Brain pericyte (primary cell): ENCODE measurements at places on chromosomes 11 and 22.

DNA sequence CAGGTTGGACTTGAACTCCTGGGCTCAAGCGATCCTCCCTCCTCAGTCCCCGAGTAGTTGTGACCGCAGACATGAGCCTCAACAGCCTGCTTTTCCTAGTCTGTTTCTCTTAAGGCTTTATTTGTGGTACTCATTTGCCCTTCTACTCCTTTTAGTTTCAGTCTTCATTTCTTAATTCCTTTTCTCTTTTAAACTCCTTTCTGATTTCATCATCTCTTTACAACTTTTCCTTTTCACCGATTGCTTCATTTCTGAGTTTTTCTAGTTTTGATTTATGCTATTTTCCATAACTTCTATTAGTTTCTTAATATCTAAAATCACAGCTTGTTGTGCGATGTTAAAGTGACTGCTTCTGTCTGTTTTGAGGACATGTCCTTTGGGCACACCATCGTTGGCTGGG, 17.3 kb upstream of the MRGPRF start:
- no peak for DNase-seq

DNA sequence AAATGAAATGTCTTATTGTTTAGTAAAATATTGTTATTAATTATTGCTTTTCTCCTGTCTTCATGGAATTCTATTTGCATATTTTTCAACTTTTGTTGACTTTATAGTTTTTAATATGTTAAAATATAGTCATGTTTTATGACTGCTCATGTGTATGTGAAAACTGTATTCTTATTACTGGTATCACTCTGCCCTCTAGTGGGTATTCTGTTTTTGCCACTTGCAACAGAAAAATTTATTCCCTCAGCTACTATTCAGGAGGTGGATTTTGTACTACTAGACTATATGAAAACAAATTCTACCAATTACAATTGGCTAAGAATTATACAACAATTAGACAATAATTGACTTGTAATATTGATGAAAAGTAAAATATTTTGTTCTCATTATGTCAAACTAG, 45.0 kb downstream of the OR4C6 start:
- no peak for DNase-seq

DNA sequence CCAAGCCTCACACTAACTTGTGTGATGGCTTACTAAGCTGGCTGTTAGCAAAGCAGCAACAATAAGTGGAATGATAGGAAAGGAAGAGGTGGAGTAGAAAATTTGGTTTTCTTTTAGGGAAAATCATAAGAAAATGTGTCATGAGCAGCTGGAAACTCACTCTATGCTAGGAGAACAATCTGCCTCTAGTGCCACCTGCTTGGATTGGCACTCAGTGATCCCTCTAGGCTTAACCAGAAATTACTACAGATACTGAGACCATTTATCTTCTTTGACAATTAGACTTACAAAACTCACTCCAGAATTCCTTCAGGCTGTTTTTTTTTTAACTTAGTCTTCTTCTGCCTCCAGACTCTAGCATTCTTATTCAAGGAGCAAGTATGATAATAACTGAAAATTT, 117.3 kb downstream of the CD44 start:
- DNase-seq, result no peak

- no peak for DNase-seq
Measured at GRCh38 chr11:64935359-64936081, at the start of gene GPHA2. Gene GPHA2 (minus strand): TSS chr11:64935893. CDS start chr11:64935460, 433 bp downstream.

GRCh38 chr11:11567936-11568650, 53.7 kb downstream of the GALNT18 start:
- DNase-seq, result no peak

DNA sequence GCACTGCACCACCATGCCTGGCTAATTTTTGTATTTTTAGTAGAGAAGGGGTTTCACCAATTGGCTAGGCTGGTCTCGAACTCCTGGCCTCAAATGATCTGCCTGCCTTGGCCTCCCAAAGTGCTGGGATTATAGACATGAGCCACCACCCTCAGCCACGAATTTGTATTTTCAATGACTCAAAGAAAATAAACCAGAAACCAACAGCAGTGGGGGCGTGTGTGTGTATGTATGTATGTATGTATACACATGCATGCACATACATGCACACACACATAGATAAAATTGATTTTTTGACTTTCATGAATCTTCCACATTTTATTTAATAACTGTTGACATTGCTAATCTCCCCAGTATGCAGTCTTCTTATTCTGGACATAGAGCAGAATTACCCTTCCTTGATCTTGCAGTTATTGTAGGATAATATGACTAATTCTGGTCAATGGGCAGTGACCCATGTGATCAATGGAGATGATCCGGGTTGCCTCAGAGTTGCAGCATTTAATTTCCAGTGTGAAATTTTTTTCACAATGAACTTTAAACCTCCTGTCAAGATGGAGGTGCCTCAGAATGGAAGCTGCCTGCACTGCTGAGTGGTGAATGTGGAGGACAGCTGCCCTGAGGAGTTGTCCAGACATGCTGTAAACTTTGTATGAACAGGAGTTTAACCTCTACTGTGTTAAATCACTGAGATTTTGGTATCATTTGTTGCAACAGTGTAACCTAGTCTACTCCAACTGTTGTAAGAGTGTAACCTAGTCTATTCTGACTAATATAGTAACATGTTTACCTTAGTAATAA, 12.8 kb upstream of the PTPN5 start:
- DNase-seq, result no peak

DNA sequence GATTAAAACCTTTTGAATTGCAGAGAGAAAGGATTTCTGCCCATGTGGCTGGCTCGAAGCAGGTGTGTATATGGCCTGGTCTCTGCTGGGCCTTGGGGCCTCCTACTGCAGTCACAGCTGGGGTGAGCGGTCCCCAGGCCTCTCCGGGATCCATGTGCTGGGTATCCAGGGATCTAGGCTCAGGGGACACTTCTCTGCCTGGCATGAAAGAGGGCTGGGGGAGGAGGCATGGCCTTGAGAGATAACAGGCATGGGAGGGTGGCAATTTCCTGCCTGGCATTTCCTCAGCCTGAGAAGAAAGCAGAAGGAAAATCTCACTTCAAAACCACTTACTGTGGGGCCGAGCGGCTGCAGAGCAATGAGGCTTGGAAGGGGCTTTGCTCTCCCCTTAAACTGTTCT, 20.3 kb upstream of the PARVG start:
- DNase-seq, result no peak

- no peak for DNase-seq
Measured at GRCh38 chr11:28139841-28140415, 31.7 kb downstream of the METTL15 start.

DNA sequence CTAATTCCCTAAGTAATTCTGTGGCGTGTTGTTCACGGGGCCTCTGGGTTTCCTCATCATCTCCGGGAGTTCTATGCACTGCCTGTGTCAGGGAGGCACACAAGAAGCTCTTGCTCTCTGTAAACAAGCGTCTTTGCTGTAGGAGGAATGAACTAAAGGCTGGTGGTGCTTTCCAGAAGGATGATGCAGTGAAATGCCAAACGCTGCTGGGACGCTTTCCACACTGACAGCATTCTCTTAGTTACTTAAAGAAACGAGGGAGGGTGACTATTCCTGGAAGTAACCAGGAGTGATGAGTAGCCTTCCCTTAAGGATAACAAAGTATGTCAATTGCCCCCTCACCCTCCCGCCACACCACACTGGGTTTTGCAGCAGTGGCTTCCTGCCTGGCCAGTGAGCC, 38.5 kb upstream of the NUP50 start:
- DNase-seq, result no peak

DNA sequence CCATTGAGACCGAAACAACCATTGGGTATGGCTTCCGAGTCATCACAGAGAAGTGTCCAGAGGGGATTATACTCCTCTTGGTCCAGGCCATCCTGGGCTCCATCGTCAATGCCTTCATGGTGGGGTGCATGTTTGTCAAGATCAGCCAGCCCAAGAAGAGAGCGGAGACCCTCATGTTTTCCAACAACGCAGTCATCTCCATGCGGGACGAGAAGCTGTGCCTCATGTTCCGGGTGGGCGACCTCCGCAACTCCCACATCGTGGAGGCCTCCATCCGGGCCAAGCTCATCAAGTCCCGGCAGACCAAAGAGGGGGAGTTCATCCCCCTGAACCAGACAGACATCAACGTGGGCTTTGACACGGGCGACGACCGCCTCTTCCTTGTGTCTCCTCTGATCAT, 20.5 kb downstream of the KCNJ5 start:
- DNase-seq, result no peak

DNA sequence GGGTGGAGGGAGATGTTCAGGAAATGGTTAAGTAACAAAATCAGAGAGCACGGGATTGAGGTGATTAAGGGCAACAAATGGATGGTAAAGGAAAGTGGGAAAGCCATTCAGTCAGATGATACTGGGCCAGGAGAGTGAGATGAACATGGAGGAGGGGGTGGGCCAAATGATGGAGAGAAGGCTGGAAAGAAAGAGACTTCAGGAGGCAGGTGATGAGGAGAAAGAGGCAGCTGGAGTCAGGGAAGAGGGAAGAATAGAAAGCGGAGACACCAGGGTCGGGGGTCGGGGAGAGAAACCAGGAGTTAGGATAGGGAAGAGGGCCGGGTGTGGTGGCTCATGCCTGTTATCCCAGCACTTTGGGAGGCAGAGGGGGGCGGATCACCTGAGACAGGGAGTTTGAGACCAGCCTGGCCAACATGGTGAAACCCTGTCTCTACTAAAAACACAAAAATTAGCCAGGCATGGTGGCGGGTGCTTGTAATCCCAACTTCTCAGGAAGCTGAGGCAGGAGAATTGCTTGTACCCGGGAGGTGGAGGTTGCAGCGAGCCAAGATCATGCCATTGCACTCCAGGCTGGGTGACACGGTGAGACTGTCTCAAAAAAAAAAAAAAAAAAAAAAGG, 4.7 kb upstream of the KDM2A start:
- no peak for DNase-seq

GRCh38 chr22:49396817-49397216, 430.9 kb downstream of the BRD1 start:
- no peak for DNase-seq

DNA sequence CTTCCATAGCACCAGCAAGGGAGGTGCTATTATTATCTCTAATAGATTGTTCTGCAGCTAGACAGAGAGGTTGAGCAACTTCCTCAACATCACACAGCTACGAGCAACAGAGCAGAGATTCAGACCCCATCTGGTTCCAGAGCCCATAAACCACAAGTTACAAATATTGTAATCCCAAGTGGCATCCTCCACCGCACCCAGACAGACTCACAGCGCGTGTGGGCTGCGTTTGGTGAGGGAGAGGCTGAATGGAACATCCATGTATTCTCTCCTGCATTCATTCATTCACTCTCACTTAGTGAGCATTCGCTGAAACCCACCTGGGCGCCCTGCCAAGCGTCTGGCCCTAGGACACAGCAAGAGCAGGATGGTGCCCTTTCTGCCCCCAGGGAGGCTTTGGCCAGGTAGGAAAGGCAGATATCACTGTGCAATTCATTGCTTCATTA, 33.5 kb downstream of the LIF start:
- DNase-seq, result no peak

- DNase-seq, result no peak
Measured at GRCh38 chr11:95750101-95750500, 39.5 kb downstream of the FAM76B start.

GRCh38 chr22:46674367-46674781, 54.2 kb downstream of the GRAMD4 start:
- no peak for DNase-seq

GRCh38 chr22:46942799-46943785, 180.6 kb downstream of the TBC1D22A start:
- no peak for DNase-seq

DNA sequence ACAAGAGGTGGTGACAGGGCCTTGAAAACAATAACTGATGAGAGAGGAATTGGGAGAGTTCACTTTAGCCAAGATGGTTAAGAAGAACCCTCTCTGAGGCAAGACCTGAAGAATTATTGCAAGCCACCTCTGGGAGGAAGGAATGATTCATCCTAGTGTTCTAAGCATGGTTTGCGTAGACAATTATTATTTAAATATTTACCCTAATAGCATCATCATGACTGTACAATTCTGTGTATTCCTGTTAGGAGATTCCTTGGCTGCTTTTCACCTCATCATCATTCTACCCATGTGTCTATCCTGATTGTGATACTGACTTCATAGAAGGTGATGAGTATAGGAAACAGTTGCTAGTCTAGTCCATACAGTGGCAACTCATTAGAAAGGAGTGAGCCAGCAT, 264.4 kb downstream of the DDX10 start:
- DNase-seq, result peak; percentile 40

DNA sequence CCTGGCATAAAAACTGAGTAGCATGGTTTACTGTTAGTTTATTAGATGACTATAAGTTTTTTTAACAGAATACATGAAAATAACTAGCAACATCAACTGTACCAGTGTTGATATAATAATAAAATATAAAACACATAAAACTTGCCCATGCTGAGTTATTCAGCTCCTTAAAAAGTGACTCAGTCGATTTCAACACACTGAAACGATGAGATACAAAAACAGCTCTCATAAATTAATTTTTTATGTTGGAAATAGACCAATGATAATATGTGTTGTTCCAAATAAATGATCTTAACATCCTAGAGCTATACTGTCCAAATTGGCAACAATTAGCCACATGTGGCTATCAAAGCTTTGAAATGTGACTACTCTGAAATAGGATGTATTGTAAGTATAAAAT, 15.9 kb downstream of the PDGFD start:
- DNase-seq, result peak; percentile 32

- DNase-seq, result no peak
Measured at GRCh38 chr11:13434247-13435205, 28.5 kb downstream of the BTBD10 start.

DNA sequence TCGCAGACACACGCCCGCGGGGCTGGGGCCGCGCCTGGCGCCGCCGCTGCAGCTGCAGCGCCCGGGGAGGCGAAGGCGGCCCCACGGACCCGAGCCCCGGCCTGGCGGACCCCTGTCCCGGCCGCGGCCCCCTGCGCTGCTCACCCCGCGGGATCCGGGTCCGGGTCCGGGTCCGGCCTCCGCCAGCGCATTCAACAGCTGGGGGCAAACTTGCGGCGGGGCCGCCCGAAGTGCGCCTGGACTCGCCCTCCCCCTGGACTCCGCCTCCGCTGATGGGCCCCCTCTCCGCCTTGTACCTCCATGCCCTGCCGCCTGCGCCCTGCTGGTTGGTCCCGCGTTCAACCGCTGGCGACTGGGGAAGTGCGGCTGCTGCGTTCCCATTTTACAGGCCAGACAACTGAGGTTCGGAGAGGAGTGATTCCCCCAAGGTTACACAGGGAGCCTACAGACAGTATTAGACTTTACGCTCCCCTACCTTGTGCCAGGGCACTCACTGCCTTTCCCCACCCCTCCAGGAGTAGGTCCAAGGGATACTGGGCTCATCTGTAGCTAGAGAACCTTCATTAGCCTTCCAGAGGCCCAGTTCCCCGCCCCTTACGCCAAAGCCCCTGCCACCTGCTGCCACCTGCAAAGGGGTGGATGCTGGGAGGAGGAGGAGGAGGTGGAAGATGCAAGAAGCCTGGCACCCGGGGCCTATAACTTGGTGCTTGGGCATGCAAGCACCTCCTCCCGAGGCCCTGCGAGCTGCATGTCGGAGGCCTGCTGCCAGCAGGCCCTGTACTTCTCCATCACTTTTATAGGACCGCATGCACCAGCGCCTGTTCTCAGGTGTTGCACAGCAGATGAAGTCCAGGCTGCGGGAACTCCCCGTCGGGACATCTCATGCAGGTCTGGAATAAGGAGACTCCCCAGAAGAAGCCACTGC, 694 bp upstream of the ELFN2 start:
- no peak for DNase-seq

- DNase-seq, result no peak
Measured at GRCh38 chr11:95505927-95506426, 275.0 kb upstream of the SESN3 start.

GRCh38 chr11:60910281-60910687, 3.7 kb upstream of the TMEM109 start:
- DNase-seq, result no peak
